Esophagus squamous epithelium (tissue), 5 donors: ENCODE measurements at places on chromosomes 16 and 17.

DNA sequence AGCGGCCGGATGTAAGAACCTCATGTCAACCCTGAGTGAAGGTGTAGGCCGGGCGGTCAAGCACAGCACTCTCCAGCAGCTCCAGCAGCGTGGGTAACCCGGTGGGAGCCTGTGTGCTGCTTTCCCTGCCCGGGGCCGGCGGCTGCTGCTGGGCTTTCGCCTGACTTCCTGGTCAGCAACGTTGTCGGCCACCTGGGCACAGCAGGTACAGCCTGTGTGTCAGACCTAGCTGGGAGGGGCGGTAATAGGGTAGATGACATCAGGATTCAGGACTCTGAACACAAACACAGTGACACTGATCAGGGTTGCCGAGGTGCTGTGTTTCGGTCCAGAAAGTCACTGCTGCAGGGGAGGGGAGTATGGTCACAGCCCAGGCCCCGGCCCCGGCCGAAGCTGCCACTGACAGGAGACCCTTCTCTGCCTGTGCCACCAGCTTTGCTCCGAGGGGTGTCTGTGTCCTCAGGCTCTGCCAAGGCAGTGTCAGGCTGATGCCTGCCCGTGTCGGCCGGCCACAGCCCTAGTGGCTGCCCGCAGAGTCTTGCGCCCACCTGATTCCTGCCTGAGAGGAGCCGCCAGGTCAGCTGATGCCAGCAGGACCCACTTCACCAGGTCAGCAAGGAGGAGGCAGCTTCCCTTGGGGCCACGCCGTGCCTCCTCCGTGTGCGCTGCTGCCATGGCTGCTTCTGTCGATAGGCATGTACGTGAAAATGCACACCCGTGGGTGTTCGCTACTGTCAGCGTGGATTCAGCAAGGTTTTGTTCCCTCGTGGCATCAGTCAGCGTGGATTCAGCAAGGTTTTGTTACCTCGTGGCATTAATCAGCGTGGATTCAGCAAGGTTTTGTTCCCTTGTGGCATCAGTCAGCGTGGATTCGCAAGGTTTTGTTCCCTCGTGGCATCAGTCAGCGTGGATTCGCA is 9.2 kb downstream of the RAB40C start:
- no peak for DNase-seq

GRCh38 chr17:83119987-83120864 is 40.8 kb downstream of the METRNL start:
- no peak for DNase-seq

- no peak for DNase-seq
Observed at GRCh38 chr17:79646721-79647455, 36.0 kb upstream of the RBFOX3 start.

GRCh38 chr17:32903774-32904673 is 23.9 kb upstream of the TMEM98 start:
- DNase-seq, result no peak

DNA sequence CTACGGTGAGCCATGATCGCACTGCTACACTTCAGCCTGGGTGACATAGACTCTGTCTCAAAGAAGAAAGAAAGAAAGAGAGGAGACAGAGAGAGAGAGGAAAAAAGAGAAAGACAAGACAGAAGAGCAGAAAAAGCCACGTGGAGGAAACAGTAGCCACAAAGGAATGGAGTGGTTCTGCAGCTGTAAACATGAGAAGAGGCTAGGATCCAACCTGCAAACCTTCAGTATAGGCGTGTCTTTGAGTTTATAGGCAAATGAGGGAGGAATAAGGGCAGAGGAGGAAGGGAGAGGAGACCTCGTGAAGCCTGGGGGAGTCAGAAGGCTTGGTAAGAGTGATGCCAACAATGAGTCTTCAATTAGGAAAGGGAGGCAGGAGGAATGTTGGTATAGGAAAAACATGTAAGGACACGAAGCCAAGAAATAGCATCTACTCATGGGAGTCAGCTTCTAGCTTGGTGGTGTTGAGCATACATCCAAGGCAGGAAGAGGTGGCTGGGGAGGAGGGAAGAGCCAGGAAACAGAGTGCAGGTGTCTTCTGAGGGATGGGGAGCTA is 3.9 kb downstream of the MED9 start:
- DNase-seq, result no peak

GRCh38 chr17:951325-952132 is 28.0 kb downstream of the NXN start:
- DNase-seq, result no peak

- DNase-seq, result no peak
Observed at GRCh38 chr17:39981207-39981741, 667 bp downstream of the PSMD3 start.

GRCh38 chr16:56518425-56518824 is 1.4 kb downstream of the BBS2 start:
- no peak for DNase-seq

- no peak for DNase-seq
Observed at GRCh38 chr17:42821176-42821575, 2.9 kb downstream of the BECN1 start.

GRCh38 chr17:49659661-49660382 is 18.1 kb downstream of the SPOP start:
- DNase-seq, result no peak

- no peak for DNase-seq
Observed at GRCh38 chr16:57867000-57867561, 64.8 kb upstream of the KIFC3 start.

GRCh38 chr16:85858984-85859817 is 39.8 kb upstream of the IRF8 start:
- DNase-seq, result no peak

- no peak for DNase-seq
Observed at GRCh38 chr16:309476-309875, 26.5 kb downstream of the PDIA2 start.

GRCh38 chr16:31700200-31700529 is 172.5 kb downstream of the AHSP start:
- no peak for DNase-seq

DNA sequence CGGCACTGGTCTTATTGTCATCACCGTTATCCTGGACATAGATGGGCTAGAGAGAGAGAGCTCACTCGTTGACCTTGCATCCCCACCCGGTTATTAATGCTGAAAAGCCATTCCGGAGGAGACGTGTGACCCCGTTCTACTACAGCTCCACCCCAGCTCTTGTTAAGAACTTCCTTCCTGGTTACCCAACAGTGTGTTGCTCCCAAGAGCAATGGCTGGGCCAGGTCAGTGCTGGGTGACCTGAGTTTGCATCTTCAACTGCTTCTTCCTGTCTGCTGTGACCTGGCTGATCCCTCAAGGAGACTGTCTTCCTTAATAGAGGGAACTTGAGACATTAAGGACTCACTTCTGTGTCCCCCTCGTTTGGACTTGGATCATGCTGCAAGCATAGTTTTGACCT is 96.1 kb upstream of the SDK2 start:
- DNase-seq, result no peak

GRCh38 chr17:70105641-70106040 is 30.6 kb downstream of the KCNJ16 start:
- DNase-seq, result no peak

DNA sequence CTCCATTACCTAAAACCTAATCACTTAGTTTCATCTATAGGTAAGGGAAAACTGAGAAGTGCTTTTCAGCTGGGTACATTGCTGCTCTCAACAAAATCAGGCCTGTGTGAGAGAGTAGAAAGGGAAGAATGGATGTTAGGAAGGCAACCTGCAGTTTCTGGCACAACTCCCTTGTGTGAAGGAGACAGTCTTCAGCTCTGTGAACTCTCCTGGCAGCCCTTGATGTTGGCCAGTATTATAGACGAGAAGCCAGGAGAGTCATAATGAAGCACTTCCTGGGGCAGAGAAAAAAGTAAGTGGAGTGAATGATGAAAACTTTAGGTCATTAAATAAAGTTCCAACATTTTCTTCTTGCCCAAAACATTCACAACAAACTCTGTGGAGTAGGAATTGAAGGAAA is 260.1 kb downstream of the IRX3 start:
- no peak for DNase-seq

GRCh38 chr16:578870-579405 is 9.2 kb downstream of the PIGQ start:
- DNase-seq, result no peak

DNA sequence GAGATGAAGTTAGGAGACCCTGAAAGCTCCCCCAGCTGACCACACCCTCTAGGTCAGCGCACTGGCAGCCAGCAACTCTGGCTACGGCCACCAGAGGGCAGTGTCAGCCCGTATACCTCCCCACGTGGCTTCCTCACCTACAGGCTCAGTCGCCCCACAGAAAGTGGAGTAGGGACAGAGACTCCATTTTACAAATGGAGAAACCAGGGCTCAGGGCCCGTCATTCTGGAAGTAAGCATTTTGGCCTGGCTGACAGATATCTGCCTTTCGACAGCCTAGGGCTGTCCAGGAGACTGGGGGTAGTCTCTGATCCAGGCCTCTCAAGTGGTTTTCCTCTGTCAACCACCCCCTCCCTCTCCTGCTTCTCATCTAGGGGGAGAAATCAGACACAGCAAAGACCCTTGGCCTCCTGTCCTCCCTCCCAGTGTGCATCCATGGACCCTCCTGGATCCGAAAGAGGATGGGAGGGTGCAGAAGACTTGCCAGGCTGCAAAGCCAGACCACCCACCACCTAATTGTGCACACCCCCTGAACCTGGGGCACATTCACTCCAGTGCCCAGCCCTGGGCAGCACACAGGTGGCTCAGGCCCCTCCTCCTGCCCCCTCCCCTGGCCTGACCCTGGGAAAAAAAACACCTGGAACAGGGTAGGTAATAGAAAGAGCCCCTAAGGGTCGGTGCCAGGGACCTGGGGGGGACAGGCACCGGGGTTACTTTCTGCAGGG is 3.8 kb upstream of the HAP1 start:
- DNase-seq, result no peak

- DNase-seq, result no peak
Observed at GRCh38 chr17:33981711-33982601, 273.1 kb upstream of the CCL2 start.

DNA sequence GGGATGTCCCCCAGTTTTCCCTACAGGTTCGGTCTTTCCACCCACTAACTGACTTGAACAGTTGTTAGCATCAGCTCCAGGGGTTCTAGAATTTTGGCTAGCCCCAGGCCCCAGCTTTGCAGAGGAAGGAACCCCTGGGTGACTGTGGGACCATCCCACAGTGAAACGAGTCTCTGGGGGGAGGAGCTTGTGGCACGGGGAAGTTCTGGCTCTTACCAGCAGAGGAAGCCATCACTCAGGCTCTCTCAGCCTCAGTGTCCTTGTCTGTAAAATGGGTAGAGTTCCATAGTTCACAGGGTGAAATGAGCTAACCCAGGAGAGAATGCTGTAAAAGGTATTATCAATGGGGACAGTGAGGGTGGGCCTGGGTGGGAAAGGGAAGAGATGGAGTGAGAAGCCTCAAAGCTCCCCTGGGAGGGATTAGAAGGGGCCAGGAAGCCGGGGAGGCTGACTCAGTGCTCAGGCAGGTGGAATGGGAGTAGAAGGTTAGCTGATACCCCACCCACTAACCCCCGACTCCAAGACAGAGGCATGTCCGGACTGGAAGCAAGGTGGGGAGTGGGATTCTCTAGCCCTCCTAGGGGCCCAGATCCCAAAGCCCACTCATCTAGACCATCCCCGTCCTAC is 30.9 kb upstream of the CDC42EP4 start:
- DNase-seq, result no peak

- DNase-seq, result no peak
Observed at GRCh38 chr17:5678171-5678570, 93.9 kb upstream of the NLRP1 start.

DNA sequence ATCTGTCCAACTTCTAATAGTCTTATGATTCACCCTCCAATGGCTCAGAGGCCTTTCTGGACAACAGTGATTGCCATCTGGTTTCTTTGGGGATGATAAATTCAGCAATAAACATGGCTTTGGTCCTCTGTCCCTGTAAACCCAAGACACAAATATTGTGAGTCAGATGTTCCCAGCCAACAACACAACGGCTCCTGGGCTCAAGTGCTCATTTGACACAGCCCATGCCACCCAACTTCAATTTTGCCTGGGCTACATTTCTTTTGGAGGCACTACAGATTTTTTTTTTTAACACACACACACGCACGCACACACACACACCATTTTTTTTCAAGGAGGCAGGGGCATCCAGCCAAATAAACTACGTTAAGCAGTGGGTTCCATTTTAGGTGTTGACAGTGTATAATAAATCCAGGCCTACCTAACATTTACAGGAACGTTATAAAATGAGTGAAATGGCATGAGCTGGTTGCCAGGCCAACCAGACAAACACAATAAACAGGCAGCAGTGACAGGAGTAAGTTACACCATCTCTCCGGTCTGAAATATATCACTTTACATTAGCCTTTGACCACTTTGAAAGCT is 939.9 kb upstream of the SOX9 start:
- no peak for DNase-seq

- DNase-seq, result no peak
Observed at GRCh38 chr17:82332669-82333278, 792 bp downstream of the SECTM1 start.

GRCh38 chr16:8686031-8686621 is 11.7 kb downstream of the ABAT start:
- no peak for DNase-seq

DNA sequence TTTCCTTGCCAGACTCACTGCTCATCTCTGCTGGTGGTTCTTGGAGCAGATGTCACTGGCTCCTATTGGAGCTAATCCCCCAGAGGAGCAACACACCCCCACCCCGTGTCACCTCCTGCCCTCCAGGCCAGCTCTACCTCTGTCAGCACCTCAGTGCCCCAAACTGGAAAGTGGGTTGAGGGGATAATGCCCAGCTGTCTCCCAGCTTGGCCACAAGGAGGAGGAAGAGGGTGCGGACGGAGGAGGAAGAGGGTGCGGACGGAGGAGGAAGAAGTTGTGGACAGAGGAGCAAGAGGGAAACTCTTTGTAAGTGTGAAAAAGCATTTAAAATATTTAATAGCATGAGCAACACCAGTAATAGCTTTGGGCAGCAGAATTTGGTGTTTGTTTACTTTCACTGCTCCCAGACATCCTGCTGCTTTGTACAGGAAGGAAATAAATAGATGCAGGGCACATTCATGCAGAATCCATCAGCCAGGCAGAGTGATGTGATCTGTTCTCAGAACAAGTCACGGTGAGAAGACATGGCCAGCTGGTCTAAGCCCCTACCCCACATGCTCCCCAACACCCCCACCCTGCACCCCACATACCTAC is 82.5 kb downstream of the C17orf67 start:
- no peak for DNase-seq

- DNase-seq, result no peak
Observed at GRCh38 chr17:18143044-18143936, 34.7 kb downstream of the MYO15A start.

DNA sequence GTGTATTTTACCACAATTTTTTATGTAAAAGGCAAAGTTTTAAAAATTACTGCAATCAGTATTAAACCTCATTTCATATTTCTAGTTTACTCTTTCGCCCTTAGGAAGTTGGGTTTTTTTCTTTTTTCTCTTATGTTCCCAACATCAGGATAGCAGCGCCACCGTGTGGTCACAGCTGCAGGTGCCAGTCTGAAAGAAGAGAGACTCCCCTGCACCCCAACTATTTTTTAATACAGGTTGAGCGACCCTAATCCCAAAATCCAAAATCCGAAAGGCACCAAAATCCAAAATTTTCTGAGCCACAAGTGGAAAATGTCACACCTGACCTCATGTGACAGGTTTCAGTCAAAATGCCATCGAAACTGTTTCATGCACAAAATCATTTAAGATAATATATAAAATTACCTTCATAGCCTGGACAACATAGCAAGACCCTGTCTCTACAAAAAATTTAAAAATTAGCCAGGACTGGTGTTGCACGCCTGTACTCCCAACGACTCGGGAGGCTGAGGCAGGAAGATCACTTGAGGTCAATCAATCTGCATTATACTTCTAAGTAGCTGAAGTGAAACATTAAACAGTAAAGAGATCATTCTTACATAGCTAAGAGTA is 21.8 kb upstream of the ASGR2 start:
- DNase-seq, result no peak
